ENCODE measurements at places on chromosomes 5 and 9.

DNA sequence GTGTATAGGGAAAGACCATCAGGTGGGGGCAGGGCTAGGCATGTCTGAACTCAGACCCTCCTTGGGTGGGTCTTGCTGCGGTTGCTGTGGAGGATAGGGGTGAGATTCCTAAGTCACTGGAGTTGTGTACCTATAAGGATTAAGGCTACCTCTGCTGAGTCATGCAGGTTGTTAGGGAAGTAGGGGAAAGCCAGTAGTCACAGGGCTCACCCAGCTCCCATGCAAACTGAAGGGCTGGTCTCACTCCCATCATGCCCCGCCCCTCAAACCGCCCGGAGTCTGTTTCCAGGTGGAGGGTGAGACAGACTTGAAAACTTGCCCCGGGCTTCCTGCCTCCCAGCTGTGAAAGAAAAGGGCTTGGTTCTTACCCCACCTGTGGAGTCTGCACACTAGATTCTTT, 161.8 kb downstream of the CAVIN4 start:
- peak; percentile 3 for DNase-seq

DNA sequence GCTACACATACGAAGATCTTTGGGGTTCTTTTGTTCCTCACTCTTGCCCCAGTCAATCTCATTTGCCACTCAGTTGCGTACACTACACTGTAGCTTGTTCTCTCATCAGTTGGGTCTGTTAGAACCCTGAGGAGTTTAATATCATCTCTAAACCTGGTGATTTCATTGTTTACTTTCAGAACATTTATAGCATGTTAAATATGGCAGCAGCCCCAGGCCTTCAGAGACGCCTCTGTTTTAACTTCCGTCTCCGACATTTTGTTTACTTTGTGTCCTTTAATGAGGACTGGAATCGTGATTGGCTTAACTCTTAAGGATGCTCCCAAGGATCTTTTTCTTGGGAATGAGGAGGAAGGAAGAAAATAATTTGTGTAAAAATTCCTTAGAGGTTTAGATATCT, 510.1 kb downstream of the NR2F1-AS1 start:
- DNase-seq, result peak; percentile 48

GRCh38 chr5:119270960-119271757, 84.7 kb upstream of the TNFAIP8 start:
- DNase-seq, result no peak

GRCh38 chr5:72288924-72289323, 31.1 kb downstream of the MRPS27 start:
- DNase-seq, result peak; percentile 96

DNA sequence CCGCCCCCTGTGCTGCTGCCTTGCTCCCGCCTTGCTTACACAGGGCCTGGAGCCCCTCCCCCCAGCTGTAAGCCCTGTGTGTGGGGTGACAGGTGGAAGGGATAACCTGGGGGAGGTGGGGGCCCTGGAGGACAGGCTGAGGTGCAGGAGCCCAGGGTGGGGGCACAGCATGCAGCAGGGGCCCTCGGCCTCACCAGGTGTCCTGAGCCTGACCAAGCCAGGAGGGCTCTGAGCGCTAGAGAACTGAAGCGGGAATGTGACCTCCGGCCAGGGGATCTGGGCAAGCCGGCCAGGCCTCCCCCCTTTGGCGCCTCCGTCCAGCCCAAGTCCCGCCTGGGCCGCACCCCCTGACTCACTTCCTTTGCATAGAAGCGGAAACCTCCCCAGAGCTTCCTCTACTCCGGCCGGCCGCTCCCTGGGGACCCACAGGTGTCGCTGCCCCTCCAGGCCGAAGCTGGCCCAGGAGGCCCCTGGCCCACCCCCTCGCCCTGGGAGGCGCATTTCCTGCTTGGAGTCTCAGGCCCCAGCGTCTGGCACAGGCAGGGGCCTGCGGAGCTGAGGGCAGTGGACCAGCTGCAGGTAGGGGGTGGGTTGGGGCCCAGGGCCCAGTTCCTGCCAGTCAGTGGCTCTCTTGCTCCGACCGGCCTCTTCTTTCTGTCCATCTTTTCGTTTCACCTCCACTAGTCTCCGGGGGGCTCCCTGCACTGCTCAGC, at the start of gene TOR4A:
TOR4A (plus strand) TSS at position 398 of the 713 bp plus-strand sequence. CDS start 964 bp downstream, outside the sequence.
- DNase-seq, result no peak

DNA sequence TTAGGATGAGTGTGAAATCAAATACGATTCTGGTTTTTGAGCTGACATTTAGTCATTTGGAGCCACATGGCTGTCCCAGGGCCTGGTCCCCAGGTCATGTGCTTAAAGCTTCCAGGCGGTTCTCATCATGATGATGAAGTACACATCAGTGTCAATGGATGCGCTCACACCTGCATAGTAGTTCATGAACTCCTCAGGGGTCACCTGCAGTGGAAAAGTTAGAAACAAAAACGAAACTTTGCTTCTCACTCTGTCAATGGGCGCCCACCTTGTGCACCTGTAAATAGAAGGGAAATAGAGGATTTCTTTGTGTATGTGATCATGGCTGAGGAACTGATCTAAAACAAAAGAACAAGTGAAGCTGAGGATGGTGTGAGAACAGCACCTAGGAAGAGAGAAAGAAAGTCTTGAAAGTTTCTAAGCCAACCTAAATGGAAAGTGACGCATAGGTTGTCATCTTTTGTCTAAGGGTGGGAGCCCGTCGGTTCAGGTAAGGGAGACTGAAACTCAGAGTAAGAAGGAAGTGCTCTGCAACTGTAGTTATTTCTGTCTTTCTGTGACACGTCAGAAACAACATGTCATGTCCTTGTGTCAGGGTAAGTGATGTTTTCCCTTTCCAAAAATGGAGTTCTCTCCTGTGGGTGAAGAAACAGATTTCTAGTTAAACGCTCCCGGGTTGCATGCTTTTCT, 33.8 kb downstream of the CAPSL start:
- no peak for DNase-seq

DNA sequence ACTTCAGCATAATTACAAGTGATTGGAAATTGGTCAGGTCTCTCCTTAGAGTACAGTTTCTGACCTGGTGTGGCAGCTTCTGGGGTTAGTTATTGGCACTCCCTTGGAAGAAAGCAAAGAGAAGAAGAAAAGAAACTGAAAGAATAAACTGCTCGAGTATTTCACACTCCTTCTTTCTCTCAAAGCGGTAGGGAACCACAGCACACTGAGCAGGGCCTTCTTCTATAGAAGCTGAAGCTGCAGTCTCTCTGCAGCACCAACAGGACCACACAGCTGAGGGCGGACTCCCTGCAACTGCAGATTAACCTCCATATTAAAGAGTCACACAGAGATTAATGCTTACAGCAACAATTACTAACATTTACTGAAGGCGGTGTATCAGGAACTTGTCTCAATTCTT, 152.0 kb downstream of the TRPM6 start:
- no peak for DNase-seq

- no peak for DNase-seq
Measured at GRCh38 chr5:68070591-68071281, 144.8 kb upstream of the PIK3R1 start.

DNA sequence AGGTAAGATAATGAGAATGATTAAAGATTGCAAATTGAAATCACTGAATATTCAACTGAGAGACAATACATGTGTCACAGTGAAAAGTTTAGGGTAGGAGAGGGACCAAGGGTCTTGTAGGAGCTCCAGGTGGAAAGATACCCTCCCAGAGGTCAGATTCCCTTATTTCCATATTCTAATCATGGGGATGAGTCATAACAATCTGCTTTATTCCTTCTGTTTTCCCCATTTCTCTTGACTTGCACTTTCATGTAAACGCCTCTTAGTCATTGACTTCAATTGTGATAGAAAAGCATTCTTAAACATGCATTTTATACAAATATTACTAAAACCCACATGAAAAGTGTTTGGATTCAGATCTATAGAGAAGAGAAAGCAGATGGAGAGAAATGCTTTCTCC, 81.3 kb upstream of the CTSL start:
- DNase-seq, result no peak

DNA sequence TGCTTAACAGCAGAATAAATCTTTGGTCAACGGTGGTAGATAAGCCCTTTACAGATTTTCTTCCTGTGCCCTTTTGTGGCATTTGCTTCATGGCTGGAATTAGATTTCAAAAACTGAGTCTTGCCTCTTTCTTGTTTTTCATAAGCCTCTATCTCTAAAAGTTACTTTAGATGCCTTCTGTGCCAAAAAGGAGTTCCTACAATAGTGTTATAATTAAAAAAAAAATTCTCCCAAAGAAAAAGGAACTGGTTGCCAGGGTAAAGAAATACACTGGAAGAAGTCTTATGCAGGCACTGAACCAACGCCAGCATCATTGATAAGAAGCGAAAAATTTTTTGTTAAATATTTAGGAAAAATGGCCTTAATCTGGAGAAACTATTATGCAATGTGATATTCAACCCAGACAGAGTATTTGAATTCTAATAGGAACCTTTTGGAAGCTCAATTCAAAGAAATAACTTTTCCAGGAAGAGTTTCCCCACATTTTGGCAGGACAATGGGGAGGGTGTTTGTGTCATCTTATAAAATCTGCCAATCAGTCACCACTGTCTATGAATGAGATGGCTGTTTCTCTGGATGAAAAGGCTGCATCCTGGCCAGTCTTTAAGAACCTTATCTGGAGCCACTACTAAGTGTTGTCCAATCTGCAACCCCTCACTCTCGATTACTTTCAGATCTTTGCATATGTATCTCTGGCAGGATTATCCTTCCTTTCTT, 608.1 kb downstream of the PDE4D start:
- no peak for DNase-seq

GRCh38 chr9:93303806-93304573, 120.1 kb downstream of the WNK2 start:
- DNase-seq, result no peak

- DNase-seq, result no peak
Measured at GRCh38 chr9:132679946-132680625, 9.8 kb downstream of the GTF3C4 start.
